ENCODE measurements at places on chromosomes 11 and 22. TPM values are rescaled to one million over a fixed set of nuclear protein-coding genes. Genes with fewer than 3 reads are reported as not detected.

GRCh38 chr11:72821221-72821919 lies 7.2 kb downstream of the ATG16L2 start:
- no peak overlapping the region for H3K27ac ChIP-seq
- no peaks in the 10 kb centered on the region for H3K27me3 ChIP-seq

DNA sequence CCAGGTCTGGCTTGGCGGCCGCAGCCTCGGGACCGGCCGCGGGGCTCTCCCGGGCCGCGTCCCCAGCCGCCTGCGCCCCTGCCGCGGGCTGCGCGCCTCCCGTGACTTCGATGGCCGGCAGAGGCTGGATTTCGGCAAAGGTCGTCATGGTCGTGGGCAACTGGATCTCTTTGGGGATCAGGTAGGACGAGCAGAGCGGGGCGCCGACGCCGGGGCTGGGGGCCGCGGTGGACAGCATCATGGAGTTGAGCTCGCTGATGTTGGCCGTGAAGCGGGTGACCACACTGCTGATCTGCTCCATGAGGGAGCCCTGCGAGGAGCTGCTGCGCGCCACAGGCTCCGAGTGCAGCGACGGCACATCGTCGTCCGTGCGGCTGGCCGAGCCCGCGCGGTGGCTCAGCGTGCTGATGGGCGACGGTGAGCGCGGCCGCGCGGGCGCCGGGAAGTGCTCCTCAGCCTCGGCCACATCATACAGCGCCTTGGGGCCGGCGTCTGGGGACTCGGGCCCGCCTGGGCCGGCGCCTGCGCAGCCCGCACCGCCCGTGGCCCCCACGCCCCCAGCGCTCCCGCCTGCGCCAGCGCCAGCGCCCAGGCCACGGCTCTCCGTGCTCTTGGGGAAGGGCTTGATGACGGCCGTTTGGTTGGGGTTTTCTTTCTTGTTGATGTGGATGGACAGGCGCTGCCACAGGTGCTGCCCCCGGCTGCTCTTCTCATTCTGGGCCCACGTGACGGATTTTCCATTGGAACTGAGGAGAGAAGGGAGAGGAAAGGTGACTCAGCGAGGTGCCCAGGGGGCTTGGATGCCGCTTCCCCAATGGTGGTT lies 171.4 kb upstream of the CTSC start:
- no peak for DNase-seq
- no peaks in the 10 kb centered on the region for H3K36me3 ChIP-seq
- H3K27me3 ChIP-seq = no peaks in the 10 kb centered on the region
- H3K4me1 ChIP-seq = no peaks in the 10 kb centered on the region

PRRG4 gene
- 12.9 TPM for total RNA-seq

C22orf42 gene
- total RNA-seq = not detected

Measured in PC-3 (cell line).